ENCODE measurements at places on chromosomes 2 and 18. TPM values are rescaled to one million over a fixed set of nuclear protein-coding genes. Genes with fewer than 3 reads are reported as not detected.

INHBB gene
- 0.48 TPM for polyA plus RNA-seq

PREB gene
- 34.4 TPM for polyA plus RNA-seq

DNA sequence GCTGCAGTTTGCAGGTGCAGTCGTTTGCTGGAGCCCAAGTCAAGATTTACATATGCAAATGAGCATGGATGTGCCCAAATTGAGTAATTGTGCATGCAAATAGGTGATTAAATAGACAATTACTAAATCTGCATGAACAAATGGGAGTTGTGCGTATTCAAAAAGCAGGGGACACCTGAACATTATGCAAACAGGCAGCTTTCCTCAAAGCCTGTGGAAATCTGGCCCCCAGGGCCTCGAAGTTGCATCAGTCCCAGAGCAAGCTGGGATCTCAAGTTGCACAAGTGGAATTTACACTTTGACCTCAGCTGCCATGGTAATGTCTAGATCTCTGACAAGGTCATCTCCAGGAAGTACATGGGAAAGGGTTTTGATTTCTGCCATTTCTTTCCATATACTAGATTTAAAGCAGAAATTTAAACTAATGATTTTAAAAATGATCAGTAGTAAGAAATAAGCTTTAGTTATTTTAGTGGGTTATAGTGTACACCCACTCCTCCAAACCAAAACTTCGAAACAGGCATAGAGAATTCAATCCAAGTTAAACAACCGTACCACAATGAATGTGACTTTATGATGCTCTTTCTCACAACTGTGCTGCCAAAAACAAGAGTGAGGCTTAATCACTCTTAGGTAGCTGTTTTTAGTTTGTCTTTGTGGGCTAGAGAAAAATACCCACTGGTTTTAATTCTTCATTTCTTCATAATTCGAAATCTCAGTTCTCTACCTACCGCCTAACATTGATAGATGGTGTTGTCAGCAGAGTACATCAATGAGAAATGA, 110.7 kb downstream of the RND3 start:
- no peak for DNase-seq

- DNase-seq: no peak
Measured at GRCh38 chr2:10891390-10891789, 20.3 kb upstream of the KCNF1 start.

DNA sequence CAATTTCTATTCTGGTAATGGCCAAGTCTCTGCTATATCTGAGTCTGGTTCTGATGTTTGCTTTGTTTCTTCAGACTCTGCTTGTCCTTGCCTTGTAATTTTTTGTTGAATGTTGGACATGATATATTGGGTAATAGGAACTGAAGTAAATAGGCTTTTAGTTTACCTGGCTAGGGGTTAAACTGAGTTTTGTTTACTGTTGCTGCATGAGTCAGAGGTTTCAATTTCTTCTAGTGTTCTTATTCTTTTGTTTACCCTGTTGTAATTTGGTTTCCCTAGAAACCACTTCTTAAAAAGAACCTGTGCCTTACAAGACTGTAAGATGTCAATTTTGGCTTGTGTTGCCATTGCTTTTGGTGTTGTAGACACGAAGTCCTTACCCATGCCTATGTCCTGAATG, 285.0 kb upstream of the KCNH7 start:
- DNase-seq: no peak
